ENCODE measurements at places on chromosomes 5 and 9.

DNA sequence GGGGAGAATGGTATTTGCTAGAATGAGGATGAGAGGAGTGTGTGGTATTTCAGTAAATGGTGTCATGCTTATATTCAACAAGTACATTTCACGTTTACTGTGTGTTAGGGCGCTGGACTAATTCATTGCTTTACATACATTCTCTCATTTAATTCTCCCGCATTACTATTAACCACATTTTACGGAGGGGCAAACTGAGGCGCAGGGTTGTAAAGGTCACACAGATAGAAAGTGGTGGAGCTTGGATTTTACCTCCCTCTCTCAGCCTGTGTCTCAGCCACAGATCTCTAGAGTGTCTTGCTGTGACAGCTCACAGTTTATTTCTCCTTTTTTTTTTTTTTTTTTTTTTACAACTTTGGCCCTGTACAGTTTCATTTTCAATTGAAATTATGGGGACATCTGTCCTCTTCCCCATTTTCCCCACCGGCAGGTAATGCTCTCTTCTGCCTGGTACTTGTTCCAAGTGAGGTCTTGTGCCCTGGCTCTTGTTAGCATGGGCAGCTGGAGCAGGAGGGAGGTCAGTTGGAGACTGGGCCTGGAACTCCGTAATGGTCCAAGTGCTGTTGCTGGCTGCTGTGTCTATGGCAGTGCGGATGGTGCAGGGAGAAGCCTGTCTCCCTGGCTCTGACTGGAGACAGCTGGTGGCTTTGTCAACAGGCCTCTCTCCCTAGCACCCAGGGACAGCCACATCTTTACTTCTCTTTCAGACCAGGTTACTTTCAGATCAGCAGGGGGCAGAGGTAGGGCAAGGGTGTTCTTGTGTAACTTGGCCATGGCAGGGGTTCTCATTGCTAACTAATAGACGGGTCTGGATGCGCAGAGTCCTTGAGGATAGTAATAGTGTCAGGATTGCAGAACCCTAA is 20.5 kb upstream of the NDST1 start:
- no peaks in the 10 kb centered on the region for H3K27me3 ChIP-seq
- no peak for DNase-seq
- H3K36me3 ChIP-seq: no peaks in the 10 kb centered on the region
- no peak overlapping the region for H3K27ac ChIP-seq

- DNase-seq: no peak
- H3K27me3 ChIP-seq: no peaks in the 10 kb centered on the region
- no peak overlapping the region for H3K27ac ChIP-seq
- no peak overlapping the region for H3K4me3 ChIP-seq
- no peaks in the 10 kb centered on the region for H3K4me1 ChIP-seq
These were observed 14.0 kb downstream of the P4HA2 start for GRCh38 chr5:132213666-132214065.

GRCh38 chr5:132102101-132102701 is 28.6 kb downstream of the CSF2 start:
- no peak overlapping the region for H3K27ac ChIP-seq
- DNase-seq: no peak
- H3K27me3 ChIP-seq: no peaks in the 10 kb centered on the region

DNA sequence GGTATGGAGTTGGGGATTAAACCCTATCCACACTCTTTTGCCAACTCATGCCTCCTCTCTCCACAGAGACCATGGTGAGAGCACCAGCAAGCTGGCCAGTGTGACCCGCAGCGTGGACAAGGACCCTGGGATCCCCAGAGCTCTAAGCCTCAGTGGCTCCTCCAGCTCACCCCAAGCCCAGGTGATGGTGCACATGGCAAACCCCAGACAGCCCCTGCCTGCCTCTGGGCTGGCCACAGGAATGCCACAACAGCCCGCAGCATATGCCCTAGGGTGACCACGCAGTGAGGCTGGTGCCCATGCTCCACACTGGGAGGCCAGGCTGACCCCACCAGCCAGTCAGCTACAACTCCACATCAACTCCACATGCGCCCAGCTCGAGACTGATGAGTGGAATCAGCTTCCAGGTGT is 11.5 kb upstream of the CARD19 start:
- no peak overlapping the region for H3K27ac ChIP-seq
- no peaks in the 10 kb centered on the region for H3K27me3 ChIP-seq
- H3K36me3 ChIP-seq: no peaks in the 10 kb centered on the region
- no peak overlapping the region for H3K4me3 ChIP-seq
- DNase-seq: no peak

- no peak for DNase-seq
- no peaks in the 10 kb centered on the region for H3K4me1 ChIP-seq
- no peak overlapping the region for H3K4me3 ChIP-seq
These were observed 5.8 kb upstream of the TRIM14 start for GRCh38 chr9:98124637-98125426.

Data from H1 (cell line).